ENCODE measurements at places on chromosomes 11 and 22.

DNA sequence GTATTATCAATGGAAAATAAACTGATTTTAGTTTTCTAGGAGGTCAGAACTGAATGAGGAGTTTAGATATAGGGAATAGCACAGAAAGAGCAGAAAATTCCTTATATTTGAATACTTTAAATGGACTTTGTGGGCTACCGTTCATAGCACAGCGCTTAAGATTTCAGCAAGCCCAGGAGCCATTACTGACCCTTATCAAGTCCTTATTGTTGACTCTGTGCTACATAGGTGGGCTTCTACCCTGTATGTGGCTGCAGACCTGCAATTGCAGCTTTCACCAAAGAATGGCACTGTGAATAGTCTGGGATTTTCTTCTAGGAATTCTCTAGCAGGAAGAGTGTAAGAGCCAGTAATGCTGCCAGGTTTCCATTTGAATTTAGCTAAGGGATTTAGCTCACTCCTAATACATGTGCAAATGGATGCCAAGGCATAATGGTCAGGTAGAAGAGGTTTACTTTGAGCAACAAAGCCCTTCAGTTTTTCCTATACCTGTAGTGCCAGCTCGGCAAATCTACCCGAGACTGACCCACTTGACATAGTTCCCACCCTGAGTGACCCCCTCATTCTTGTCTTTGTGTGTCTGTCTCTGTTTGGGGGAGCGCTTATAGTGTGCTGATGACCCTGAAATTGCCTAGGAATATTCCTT is 42.5 kb upstream of the DLAT start:
- no peak for DNase-seq

DNA sequence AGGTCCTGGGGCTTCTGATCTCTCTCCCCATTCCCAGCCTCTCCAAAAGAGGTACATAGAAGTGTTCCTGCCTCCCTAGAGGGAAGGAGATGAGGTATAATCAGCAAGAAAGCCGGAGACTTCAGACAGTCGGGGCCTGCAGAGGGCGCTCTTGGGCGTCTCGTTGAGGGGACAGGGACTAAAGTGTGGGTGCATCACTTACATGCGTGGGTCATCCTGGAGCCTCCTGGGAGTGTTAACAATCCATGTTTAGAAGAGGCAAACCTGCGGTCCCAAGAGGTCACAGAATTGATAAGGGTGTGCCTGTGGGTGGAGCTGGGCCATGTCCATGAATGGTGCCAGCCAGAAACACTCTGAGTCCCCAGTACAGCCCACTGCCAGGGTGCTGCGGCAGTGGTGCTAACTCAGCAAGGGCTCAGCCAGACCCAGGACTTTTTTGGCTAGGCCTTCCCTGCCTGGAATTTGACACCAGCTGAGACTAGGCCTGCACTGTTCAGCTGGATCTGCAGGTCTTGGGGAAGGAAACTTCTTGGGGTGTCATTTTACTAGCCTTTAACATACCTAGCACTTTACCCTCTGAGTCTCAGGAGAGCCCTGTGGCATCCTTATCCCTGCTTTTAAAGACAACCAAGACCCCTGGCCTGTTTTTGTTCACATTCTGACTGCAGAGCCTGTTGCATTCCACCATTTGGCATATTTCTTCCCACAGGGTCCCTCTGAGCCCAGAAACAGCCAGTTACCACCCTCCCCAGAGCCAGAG is 5.5 kb downstream of the YDJC start:
- no peak for DNase-seq

GRCh38 chr22:44648085-44648820 is 53.8 kb upstream of the PRR5 start:
- no peak for DNase-seq

DNA sequence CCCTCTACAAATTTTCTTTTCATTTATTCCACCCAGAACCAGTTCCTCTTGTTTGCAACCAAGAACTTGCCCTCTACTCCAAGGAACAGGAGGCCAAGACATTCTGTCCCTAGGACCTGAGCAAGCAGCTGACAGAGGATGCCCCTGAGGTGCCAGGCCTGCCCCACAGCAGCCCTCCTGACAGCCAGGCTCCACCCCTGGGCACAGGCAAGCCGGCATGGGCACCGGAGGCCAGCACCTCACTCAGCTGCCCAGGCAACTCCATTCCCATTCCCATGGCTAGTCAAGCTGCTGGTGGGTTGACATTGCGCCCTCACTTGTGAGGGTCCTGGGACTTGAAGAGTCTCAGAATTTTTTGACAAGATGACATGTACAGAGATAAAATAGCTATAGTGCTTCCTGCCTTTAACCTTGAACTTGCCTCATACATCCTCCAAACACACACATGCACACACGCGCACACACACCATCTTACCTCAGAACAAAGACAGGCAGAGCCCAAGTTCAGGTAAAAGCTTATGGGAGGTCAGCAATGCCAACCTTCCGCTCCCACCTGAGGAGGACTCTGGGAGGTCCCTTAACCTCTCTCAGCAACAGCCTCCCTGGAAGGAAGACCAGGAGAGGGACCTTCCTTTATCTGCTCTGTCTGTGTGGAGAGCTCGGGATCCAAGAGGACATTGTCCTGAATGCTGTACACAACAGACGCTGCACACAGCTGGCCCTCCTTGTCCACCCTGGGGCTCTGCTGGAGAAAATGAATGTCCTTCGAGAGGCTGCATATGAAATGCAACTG is 620.9 kb upstream of the CADM1 start:
- no peak for DNase-seq

DNA sequence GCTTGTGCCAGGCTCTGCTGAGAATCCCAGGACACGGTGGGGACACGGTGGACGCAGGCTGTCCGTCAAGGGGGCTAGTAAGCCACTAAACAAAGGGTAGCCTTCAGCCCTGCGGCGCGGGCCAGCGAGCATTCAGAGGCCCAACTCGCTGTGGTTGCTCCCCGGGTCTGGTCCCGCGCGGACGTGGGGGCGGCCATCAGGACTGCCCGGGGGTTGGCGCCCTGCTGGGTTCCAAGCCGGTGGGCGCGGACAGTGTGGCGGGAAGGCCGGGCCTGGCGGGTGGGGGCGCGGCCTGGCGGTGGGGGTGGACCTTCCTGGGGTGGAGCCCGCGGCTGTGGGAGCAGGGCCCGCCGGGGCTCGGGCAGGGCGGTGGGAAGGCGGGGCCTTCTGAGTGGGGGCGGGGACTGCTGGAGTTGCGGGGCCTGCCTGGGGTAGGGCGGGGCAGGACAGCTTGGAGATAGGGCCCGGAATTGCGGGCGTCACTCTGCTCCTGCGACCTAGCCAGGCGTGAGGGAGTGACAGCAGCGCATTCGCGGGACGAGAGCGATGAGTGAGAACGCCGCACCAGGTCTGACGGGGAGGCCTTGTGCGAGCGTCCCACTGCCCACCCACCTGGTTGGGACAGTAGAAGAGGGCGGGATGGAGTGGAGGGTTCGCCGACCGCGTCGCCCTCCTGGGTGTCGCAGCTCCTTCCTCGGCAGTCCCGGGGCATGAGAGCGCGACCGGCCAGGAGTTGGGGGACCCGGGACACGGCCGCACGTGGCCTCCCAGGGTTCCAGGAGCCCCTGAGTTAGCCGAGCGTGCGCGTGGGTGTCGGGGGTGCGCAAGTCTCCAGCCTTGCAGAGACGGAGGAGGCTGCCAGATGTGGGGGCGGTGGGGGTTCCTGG is at the start of gene SERHL2:
SERHL2 (plus strand) TSS at position 482 of the 887 bp plus-strand sequence; CDS start at position 547, 65 bp downstream.
- no peak for DNase-seq

GRCh38 chr11:129636926-129637325 is 178.7 kb upstream of the TMEM45B start:
- no peak for DNase-seq

- DNase-seq = no peak
Measured at GRCh38 chr11:528815-529727, 6.3 kb downstream of the HRAS start.

DNA sequence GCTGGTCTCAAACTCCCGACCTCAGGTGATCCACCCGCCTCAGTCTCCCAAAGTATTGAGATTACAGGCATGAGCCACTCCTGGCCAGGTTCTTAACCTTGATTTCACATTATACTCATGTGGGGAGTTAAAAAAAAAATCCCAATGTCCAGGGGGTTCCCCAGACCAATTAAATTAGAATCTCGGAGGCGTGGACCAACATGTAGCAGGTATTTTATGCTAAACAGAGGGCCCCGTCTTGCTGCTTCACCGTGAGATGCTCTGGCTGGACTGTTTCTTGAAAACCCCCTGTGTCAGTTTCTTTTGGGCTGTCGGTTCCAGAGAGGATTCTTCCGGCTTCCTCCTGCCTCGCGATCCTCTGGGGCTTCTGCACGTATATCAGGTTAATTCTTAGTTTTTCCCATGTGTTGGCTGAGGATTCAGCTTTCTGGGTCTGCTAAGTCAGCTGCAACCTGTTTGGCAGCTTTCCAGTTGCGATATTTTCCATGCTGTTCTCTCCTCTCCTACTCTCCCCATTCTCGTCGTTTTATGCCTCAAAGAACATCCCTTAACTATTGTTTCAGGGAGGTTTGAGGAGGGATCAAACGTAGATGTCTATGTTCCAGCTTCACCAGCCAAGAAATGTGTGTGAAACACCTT is 50.6 kb upstream of the ACCSL start:
- DNase-seq = no peak

- no peak for DNase-seq
Measured at GRCh38 chr11:57460758-57461749, 726 bp downstream of the RTN4RL2 start.

DNA sequence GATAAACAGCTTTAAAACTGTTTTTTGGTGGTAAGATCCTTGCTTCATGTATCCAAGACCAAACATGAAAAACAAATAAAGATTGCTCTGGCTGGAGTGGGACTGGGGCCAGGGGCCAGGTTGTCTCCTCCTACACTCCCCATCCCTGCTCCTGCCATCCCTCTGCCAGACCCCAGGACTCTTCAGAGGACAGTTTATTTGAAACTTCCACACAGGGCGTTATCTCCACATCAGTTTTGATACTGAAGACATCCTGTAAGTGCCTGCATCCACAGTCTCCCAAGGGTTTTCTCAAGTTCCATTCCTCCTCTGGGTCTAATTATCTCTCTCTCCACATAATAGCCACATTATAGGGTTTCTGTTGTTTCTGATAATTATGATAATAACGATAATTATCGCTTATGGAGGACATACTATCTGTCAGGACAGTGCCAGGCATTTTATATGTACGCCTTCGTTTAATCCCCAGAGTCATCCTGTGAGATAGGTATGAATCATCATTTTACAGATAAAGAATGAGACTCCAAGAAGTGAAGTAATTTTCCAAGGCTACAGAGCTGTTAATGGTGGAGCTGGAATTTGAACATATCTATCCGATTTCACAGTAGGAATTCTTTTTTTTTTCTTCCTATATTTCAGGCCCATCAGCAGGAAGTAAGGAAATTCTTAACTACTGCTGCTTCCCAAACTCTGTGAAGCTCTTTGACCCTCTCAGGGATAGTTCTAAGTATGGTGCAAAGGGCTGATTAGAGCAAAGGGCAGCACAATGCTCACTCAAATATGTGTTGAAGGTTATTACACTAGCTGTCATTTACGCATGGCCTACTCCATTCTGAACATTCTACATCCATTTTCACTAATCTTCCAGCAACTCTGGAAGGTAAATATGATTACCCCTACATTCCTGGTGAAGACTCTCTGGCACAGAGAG is 488.0 kb upstream of the CCDC90B start:
- no peak for DNase-seq

DNA sequence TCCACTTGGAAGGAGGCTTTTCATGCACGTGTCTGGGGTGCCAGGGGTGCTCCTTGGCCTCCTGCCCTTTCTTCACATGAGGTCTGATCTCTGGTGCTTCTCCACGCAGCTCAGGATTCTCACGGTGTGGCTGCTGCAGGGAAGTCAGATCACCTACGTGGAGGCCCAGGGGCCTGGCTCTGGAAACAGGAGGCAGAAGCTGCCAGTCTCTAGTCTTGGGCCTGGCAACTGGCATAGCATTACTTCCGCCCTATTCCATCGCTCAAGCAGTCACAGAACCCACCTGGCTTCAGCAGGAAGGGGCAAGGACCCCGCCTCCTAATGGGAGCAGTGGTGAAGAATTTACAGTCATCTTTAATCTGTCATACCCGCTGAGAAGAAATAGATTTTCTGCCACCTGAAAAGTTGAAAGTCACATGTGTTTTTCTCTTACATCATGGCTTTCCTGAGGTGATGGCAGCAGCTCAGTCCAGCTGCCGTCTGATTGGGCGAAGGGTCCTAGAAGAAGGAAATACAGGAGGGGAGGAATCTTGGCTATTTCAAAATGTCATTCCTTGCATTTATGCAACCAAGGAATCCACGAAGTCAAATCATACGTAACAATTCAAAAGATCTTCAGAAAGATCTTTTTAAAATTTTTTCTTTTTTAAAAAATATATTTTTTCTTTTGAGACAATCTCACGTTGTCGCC is 50.1 kb upstream of the DKK3 start:
- no peak for DNase-seq

- DNase-seq = no peak
Measured at GRCh38 chr11:34405079-34405858, 33.5 kb upstream of the CAT start.

DNA sequence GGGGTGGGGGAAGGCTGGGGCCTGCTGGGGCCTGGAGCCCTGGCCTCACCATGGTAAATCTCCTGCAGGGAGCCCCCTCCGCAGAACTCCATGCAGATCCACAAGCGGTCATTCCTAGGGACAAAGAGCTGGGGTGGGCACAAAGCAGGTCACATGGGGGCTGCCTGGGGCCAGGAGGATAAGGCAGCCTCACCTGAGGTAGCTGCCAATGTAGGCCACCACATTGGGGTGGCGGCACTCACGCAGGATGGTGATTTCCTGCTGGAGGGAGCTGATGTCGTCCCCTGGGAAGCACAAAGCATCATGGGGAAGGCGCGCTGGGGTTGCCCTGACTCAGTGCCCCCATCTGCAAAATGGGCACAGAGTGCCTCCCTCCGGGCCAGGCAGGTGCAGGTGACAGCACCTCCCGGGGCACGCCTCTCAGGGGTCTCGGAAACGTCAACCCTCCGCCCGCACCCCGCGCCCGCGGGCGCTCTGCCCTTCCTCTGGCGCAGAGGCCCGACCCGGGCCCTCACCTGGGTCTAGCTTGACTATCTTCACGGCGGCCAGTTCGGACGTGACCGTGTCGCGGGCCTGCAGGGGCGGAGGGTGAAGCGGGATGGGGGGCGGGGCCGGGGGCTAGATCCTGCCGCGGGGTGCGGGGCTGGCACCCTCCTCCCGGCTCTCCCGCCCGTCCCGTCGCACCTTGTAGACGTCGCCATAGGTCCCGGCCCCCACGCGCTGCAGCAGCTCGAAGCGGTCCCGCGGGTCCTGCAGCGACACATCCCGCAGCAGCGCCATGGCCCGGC is 450 bp downstream of the MAP4K2 start:
- no peak for DNase-seq

Measured in cortex of kidney (tissue), 1 donor.